Stimulated activated CD8-positive, alpha-beta memory T cell treated with anti-CD3 and anti-CD28 coated beads, Interleukin-2, amount 100 ng/mL, for 1 hour (primary cell): ENCODE measurements at places on chromosomes 16 and 17.

DNA sequence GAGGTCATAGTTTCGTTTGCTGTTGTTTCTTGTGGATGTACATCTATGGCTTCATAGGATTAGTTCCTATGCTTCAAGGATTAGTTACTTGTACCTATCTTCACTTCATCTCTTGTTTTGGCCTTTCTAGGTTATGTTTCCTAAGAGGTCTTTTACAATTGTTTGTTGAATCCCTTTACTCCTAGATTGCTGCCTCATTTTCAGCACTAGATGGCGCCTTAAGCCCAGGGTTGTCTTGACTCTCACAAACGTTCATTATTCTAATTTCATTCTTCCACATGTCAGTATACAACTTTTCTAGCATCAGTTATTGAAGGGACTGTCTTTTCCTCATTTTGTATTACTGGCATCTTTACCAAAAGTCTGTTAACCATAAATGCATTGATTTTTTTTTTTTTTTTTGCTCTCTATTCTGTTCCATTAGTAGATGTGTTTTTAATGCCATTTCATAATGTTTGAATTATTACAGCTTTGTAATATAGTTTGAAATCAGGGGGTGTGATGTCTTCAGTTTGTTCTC lies 45.0 kb upstream of the NACA2 start:
- no peak for DNase-seq

DNA sequence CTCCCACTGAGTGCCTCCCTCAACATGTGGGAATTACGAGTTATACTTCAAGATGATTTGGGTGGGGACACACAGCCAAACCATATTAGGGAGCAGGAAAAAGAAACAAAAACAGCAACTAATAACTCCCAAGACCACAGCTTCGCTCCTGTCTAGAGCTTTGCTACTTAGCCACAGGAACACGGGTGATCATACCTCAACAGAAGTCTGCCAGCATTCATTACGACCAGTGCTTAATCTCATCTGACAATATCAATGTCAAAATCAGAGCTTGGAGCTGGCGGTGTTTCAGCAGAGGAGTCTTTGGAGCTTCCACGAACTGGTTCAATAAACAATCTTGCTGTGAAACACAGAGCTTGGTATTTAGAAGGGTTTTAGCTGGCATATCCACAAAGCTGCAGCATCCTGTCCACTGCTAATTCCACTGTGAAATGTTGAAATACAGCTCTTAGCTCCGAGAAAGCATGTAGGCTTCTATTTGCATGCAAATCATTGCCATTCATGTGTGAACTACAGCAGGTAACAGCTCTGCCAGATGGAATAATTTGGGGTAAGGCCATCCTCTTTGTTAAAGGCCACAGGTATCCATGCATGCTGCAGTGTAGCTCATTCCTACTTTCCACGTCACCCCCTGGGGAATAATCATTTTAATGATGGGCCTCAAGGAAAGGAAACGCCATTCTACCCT lies 128.4 kb upstream of the GOT2 start:
- DNase-seq: no peak

DNA sequence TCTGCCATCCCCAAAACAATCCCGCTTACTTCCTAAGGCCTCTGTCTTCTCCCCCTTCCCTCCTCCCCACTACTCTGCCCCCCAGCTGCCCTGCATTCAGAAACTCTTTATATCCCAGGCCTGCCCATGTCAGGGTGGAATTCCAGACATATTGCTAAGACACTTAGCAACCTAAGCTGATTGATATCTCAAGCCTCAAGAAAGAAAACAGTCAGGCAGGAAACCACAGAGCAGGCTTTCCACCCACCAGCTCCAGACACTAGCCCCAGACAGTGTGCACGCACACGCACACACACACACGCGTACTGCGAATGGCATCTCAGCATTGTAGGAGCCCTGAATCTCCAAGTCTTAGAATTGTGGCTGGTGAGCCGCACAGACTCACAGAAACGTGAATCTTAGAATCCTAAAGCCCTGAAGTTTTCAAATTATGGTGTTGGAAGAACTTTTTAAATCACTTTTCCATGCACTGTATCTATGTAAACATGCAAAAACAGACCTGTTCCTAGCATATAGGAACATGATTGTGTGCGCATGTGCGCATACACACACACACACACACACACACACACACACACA lies 8.8 kb upstream of the LPCAT2 start:
- DNase-seq: no peak

- no peak for DNase-seq
These were observed 18.6 kb downstream of the CDH16 start for GRCh38 chr16:66899945-66900710.

GRCh38 chr16:24728891-24729242 lies 584 bp upstream of the TNRC6A start:
- no peak for DNase-seq

DNA sequence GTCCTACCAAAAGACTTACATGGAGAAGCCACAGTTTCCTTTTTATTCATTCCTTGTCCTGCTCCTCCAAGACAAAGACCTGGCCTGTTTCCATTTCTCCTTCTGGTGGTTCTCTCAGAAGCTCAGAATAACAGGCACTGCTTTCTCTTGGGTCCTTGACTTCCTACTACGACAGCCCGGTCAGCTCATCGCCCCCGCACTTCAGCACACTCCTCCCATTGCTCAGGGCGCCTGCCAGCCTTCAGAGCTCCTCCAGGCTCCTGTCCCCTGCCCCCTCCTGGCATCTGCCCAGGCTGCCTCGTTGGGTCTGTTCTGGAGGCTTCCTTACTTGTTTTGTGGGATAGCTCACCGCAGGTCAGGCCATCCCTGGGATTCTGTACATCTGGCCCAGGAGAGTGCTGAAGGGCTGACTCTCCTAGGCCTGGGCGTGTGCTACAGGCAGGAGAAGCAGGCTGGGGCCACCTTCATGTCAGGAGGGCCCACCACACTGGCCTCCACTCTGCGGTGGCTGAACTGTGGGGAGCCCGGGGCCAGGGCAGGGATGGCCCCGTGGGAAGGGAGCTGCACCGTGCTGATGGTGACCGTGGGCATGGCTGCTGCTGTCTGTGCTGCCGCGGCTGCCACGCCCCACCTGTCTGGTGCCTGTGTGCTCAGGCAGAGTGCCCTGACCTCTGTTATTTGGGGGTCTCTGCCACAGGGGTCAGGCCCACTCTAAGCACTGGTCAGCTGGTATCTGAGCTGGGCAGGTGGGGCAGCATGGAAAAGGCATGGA lies 17.7 kb downstream of the TCF25 start:
- no peak for DNase-seq

- DNase-seq: no peak
These were observed 173.4 kb downstream of the RAB11FIP4 start for GRCh38 chr17:31564883-31565301.

GRCh38 chr16:17101646-17102045 lies 369.1 kb downstream of the XYLT1 start:
- DNase-seq: no peak

GRCh38 chr17:55325406-55325805 lies 60.6 kb downstream of the HLF start:
- DNase-seq: no peak

DNA sequence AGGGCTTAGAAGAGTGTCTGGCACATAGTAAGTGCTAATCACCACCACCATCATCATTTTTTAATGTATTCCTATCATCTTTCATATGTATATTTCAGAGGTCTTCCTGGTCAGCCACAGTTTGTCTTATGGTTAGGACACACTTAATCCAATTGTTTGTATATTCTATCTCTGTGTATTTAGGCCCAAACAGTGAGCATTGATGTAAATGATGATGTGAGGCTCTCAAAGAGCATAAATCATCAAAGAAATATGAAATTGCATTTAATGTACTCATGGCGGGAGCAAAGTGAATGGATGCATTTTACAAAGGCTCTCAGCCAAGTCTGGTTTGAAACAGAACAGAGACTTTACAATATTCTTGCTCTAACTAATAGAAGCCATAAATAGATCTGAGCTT lies 24.1 kb upstream of the MPHOSPH6 start:
- no peak for DNase-seq

DNA sequence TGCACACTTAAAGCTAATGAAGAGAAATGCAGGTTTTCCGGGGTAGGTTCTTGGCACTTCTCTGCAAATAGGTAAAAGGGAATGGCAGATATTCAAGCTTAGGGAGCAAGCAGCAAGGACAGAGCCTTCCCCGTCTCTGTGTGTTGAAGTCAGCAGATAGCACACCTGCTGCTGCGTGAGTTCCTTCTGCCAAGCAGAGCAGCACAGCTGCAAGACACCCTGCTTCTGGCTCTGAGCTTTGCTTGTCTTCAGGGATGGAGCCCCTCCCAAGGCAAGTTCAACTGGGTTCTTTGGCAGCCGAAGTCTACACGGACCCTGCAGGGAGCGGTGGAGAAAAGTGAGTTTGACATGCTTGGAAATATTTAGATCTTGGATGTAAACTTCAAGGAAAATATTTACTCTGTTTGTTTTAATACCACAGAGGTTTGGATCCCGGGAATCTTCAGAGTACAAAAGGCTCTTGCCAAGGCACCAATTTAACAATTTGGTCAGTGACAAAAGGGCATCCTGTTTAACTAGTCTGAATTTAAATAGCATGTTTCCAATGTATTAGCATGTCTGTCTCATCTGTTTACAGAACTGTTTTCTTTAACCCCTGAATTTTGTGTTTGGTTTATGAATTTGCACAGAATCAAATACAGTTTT lies 113.4 kb upstream of the KCNJ16 start:
- DNase-seq: no peak

DNA sequence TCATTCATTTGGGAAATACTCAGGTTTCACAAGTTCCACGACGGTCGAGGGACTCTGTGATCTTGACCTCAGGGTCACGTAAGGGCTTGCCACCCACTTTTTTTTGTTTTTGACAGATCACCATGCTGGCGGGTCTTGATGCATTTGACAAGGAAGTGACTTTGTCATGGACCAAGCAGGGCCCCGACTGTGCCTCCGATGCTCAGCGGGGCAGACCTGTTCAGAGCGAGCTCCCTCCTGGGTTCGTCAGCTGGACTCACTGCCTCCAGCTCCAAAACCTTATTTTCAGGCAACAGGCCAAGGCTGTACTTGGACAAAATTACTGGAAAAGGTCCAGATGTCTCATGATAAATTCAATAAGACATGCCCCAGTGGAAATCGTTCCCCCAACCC lies 9.0 kb upstream of the CLEC18A start:
- DNase-seq: no peak

GRCh38 chr17:49958723-49959122 lies 10.3 kb upstream of the DLX4 start:
- DNase-seq: no peak

- DNase-seq: no peak
These were observed 89.9 kb downstream of the MYH11 start for GRCh38 chr16:15766918-15767317.

- no peak for DNase-seq
These were observed 6.9 kb downstream of the CREBBP start for GRCh38 chr16:3873482-3874173.

GRCh38 chr17:40139566-40140058 lies 725 bp upstream of the CASC3 start:
- no peak for DNase-seq

- no peak for DNase-seq
These were observed 358.3 kb downstream of the SOX9 start for GRCh38 chr17:72479113-72479512.

DNA sequence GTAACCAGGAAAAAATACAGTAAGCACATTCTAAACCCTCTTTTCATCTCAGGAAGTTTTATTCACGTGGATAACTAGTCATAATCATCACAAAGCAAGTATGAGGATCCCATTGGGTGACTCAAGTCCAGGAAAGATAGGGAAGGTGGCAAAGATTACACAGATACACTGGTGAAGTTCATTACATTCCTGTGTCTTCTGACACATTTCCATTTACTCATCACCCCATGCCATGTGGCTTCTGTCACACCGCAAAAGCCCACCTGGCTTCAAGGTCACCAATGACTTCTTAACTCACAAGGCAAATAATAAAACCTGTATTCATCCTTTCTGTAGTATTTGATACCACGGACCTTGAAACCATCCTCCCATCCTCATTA lies 17.0 kb downstream of the HS3ST3A1 start:
- DNase-seq: no peak

DNA sequence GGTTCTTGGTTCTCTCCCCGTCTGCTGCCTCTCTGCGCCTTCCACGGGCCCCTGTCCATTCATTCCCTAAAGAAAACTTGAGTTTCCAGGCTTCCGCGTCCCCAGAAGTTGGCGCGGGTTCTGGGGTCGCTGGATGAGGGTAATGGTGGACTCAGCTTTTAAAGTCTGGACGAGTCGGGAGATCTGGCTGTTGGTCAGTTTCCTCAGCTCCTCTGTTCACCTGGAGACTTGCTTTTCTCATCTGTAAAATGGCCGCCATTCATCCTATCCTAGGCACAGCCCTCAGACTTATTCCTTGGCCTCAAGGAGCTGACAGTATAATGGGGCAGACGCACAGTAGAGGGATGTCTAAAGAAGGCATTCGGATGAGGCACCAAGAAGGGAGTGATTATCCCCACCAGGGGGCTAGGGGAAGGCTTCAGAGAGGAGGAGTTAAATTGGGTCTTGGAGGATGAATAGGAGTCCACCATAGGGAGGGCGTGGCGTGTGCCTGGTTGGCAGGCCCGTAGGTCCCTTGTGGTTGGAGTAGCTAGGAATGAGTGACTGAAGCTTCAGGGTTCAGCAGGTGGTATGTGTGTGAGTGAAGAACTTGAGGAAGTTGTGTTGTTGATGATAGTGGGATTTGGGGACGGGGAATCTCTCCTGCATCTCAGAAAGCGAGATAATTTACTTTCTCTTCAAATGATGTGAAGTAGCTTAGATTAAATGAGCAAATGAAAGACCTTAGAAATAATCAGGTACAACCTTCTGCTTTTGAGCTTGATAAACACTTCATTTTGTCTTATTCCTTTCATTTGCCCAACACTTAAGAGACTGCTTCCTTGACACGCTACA lies 652 bp downstream of the VPS35L start:
- no peak for DNase-seq

DNA sequence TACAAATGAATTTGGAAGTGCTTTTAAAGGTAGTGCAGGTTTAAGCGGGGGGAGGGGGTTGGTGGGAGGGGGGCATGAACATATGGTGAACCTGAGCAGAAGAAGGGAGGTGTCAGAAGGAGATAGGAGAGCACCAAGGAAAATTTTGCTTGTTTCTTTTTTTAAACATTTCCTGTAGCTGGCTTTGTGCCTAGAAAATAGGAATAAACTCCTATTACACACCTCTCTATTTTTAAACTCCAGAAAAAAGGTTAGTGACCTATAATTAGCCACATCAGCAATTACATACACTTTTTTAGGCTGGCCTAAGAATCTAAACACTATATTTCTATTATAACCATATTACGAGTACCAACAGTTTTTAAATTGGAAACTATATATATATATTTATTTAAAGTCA lies 159.1 kb downstream of the SKAP1 start:
- DNase-seq: no peak

GRCh38 chr17:70848785-70849184 lies 679.5 kb downstream of the KCNJ2 start:
- no peak for DNase-seq

GRCh38 chr17:40194821-40195220 lies 17.6 kb downstream of the RAPGEFL1 start:
- DNase-seq: no peak

GRCh38 chr17:77516902-77517301 lies 376.1 kb downstream of the SEC14L1 start:
- no peak for DNase-seq

- no peak for DNase-seq
These were observed 43.9 kb downstream of the TRARG1 start for GRCh38 chr17:1323336-1323735.

- DNase-seq: no peak
These were observed 71.9 kb upstream of the NOG start for GRCh38 chr17:56521414-56522141.
